Stimulated activated CD8-positive, alpha-beta memory T cell treated with anti-CD3 and anti-CD28 coated beads, Interleukin-12 subunit alpha, Interleukin-12 subunit beta, amount 100 ng/mL, for 1 hour (primary cell): ENCODE measurements at places on chromosomes 2 and 18.

DNA sequence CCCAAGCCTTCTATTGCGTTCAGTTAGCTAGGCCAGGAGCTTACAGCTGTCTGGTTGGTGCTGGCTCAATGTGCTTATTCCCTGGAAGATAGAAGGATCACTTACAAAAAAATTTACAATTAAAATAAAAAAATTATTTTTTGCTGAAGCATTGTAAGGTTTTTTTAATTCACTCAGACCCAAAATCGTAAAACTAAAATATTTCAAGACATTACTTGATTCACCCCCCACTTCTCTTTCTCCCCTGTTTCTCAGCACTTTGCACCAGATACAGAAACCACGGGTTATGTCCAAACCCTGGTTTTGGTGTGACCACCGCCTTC lies 911 bp upstream of the PTPRM start:
- no peak for DNase-seq

GRCh38 chr2:169222665-169223064 lies 139.7 kb downstream of the LRP2 start:
- no peak for DNase-seq

GRCh38 chr18:38898167-38898566 lies 1332.6 kb upstream of the CELF4 start:
- no peak for DNase-seq

- no peak for DNase-seq
Measured at GRCh38 chr18:49561289-49562193, at the start of gene LIPG. LIPG (plus strand) TSS chr18:49562057; CDS start chr18:49562309, 252 bp downstream.

DNA sequence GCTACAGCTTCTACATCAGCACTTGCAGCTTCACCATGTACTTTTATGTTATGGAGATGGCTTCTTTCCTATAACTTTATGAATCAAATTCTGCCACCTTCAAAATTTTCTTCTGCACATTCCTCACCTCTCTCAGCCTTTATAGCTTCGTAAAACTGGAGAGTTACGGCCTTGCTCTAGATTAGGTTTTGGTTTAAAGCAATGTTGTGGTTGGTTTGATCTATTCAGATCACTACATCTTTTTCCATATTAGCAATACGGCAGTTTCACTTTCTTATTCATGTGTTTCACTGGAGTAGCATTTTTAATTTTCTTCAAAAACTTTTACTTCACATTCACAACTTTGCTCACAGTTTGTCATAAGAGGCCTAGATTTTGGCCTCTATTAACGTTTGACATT lies 242.9 kb upstream of the GYPC start:
- no peak for DNase-seq

DNA sequence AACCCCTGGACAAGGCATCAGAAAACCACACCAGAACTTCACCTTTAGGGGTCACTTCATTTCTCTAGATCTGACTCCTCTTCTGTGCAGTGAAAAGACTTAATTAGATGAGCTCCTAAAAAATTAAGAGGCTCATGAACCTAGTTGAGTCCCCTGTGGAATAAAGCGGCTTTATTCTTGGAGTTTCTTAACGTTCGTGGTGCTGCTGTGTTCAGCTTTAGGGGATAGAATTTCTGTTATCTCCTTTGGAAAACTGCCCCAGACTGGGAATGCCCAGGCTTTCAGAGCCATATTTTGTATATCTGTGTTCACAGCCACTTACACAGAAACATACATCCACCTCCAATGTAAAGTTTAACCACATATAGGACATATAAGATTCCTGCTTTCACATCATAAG lies 165.8 kb downstream of the ANTXR1 start:
- DNase-seq: no peak

DNA sequence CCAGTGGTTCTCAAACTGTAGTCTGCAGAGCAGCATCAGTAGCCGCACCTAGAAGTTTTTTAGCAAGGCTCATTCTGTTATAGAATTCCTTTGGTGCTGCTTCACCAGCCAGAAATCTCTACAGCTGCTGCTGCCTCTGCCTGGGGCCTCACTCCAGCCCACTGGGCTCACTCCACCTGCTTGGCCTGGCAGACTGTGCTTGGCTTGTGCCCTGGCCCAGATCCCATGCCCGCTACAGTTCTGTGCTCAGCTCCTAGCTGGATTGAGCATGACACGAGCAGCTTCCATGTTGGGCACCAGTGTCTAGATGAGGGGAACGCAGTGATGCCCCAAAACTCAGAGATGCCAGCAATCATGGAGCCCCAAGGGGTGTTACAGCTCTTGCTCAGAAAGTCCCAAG lies 22.6 kb downstream of the MAPK4 start:
- no peak for DNase-seq

- DNase-seq: no peak
Measured at GRCh38 chr18:10329101-10329500, 125.3 kb upstream of the APCDD1 start.
